ENCODE measurements at places on chromosomes 2 and 18.

DNA sequence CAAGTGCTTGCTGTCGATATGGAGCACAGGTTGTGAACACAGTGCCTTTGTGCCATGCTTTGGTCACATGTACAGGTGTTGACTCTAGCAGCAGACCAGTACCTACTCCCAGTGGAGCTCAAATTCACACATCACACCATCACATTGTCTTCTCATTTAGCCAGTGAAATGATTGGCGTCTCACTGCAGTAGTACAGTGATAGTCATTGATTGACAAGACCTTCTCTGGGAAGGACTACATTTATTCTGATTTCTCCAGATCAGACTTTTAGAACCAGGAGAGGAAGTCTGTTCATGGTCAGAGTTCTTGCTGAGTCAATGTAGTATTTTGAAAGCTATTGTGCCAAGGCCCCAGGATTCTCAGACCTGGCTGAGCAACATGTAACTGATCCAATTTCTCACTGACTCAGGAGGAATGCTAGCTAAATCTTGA lies 75.2 kb downstream of the FMNL2 start:
- DNase-seq, result no peak

GRCh38 chr2:160907738-160908137 lies 252.5 kb upstream of the TANK start:
- DNase-seq, result no peak

GRCh38 chr2:3624059-3624794 lies 29.3 kb downstream of the COLEC11 start:
- no peak for DNase-seq

- DNase-seq, result no peak
Measured at GRCh38 chr2:9484533-9484932, 10.2 kb downstream of the IAH1 start.

GRCh38 chr18:47986620-47987387 lies 56.3 kb upstream of the SMAD2 start:
- no peak for DNase-seq
